ENCODE measurements at places on chromosomes 16 and 17.
A peak's percentile ranks its signal among the peaks of the same experiment; 100 is the strongest.

GRCh38 chr16:68076560-68076959, 8.6 kb upstream of the NFATC3 start:
- no peak for DNase-seq

DNA sequence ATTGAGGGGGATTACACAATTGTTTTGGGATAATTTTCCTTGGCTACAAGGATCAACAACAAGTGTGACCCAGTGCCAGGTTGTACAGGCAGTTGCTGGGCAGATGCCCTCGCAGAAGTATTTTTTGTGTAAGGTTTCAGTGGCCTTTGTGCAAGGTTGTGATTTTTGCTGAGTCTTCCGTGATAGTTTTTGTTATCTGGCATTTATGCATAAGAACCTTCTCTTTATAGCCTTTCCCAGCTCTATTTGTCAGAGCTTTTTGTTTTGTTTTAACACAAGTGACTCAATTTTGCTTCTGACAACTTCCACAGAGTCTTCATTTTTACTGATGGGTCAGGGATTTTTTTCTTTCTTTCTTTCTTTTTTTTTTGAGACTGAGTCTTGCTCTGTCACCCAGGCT, 6.7 kb upstream of the PRPSAP1 start:
- no peak for DNase-seq

GRCh38 chr17:55806745-55807495, 56.1 kb downstream of the PCTP start:
- DNase-seq: peak; percentile 57

DNA sequence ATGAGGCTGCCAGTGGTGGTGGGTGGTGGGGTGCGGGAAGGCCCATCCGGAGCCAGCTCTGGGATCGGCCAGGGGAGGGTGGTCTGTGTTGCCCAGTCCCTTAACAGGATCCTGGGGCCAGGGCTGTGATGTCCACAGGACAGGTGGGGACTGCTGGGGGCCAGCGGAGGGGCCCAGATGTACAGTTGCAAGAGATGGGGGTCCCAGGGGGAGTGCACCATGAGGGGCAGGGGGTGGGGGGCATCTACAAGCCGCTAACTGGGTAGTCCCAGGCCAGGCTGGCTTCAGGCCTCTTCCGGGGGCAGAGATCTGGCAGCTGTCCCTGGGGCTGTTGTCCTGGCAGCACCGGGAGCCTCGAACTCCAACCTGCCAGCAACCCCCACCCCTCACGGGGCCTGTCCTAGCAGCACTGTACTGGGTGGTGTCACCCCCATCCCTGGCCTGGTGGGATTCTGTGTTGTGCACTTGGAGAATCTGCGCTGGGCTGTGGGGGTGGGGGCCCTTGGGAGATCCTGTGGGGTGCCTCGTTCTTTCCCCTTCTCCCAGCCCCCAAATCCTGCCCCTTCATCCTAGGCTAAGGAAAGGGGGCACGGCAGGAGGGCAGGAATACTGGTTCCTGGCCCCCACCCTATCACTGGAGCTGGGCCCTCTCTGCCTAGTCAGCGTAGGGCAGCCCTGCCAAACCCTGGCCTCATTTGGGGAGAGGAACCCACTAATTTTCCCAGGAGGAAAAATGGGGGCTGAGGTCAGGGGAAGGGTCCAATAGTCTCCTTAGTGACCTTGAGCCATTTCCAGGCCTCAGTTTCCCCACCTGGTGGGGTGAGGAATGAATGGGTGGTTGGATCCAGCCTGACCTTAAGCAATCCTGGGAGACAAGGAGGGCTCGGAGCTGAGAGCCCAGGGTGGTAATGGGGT, 1.4 kb downstream of the MTSS2 start:
- DNase-seq: no peak

DNA sequence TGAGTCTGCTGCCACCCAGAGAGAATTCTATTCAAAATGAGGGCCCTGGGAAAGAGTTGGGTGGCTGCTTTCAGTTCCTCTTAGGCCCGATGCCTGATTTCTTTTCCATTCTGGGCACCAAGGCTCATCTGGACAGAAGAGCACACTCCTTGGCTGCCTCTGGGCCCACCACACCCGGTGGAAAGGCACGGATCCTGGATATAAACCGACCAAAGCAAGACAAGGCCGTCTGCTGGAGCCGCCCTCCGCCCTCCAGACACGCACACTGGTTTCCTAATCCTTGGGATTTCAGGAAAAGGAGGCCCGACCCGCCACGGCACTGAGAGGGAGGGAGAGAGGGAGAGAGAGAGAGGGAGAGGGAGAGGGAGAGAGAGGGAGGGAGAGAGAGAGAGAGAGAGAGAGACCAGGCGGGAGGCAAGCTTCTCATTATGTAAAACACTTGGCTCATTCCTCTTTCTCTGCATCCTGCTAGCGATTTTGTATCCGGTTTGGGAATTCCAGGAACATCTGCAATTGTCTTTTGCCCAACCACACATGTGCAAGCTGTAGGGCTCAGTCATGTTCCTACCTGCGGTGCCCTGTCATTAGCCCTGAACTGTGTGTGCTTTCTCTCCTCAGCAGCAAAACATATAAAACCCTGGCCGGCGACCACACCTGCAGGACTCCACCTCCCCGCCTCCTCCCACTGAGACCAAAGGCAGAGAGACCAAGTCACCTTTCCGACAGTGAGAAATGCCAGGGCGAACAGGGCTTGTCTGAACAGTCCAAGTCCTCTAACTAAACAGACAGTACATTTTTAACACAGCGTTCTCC, 347.2 kb downstream of the SOX9 start:
- DNase-seq: no peak

- peak; percentile 12 for DNase-seq
Measured at GRCh38 chr17:80036715-80037477, 454 bp downstream of the CCDC40 start.

- DNase-seq: no peak
Measured at GRCh38 chr17:37671824-37672547, 28.7 kb upstream of the DDX52 start.

- no peak for DNase-seq
Measured at GRCh38 chr17:4583782-4584100, 588 bp upstream of the SMTNL2 start.

GRCh38 chr17:71349908-71350600, 770.8 kb upstream of the SOX9 start:
- DNase-seq: no peak

DNA sequence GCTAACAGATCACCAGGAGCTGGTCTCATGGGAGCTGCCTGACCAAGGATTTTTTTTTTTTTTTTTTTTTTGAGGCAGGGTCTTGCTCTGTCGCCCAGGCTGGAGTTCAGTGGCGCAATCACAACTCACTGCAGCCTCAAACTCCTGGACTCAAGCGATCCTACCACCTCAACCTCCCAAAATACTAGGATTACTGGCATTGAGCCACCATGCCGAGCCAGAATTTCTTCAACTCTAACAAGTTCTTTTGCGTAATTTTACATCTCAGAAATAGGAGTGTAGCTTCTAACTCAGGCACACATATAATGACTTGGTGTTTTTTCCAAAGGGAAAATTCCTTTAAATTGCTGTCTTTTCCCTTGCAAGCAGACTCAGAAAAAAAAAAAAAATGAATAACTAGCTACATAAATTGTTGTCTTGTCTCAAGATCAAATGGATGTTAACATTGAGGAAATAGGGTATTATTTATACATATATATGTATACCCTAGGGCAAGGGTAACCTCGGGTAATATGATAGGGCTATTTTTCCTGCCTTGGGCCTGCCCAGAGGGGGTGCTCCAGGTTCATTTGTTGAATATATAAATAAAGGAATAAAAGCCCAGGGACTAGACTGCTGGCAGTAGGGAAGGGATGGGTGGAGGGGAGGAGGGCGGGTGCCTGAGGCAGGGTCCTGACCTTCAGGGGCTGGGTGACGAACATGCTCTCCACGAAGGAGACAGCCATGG, 42.8 kb upstream of the GCSH start:
- DNase-seq: no peak

DNA sequence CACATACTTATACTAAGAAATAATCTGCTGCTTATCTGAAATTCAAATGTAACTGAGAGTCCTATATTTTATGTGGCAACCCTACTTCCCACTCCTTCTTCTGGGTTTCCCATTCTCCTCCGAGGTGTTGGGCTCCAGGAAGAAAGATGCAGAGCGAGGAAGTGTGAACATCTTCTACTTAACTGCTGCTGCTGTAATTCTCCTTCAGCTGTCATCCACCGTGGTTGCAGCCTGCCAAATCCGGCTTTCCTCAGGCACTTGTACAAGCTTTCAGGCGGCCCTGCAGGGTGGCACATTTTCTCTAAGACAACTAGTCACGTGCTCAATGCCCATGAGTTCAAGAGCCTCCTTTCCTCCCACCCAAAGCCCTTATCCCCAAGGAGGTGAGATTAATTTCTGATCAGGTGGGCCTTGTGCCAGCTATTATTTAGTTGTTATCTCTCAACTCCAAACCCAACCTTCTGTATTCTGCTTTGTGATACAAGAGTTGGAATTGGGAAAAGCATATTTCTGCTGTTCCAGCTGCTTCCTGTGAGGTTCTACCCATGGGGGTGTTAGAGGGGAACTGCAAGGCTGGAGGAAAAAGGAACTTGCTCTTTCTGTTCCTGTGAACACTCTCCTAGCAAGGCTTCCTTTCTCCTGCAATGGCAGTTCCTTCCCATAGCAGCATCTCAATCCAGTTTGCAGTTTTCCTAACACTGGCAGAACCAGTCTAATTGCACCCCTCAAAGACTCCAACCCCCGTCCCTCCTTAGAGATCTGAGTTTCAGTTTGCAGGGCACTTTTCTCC, 67.6 kb upstream of the RBBP6 start:
- DNase-seq: no peak

- DNase-seq: no peak
Measured at GRCh38 chr17:47993964-47994363, 23.1 kb downstream of the CDK5RAP3 start.

DNA sequence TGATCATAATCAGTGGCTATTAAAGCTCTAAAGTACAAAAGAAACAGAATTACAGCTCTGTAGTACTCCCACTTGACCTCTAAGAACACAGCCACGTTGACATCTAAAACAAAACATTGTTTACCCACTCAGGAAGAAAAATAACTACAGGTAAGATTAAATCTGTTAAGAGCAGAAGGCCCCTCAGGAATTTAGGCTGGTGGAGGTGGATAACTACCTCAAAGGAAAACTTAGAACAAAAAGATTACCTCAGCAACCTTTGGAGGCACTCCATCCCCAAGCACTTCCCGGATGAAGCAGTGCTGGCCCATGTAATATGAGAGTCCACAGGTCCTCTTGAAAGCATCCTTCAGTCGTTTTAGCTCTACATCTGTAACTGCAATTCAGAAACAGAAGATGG, 46.7 kb downstream of the USP32 start:
- DNase-seq: no peak

- DNase-seq: no peak
Measured at GRCh38 chr17:50963139-50963538, 97.0 kb upstream of the TOB1 start.

DNA sequence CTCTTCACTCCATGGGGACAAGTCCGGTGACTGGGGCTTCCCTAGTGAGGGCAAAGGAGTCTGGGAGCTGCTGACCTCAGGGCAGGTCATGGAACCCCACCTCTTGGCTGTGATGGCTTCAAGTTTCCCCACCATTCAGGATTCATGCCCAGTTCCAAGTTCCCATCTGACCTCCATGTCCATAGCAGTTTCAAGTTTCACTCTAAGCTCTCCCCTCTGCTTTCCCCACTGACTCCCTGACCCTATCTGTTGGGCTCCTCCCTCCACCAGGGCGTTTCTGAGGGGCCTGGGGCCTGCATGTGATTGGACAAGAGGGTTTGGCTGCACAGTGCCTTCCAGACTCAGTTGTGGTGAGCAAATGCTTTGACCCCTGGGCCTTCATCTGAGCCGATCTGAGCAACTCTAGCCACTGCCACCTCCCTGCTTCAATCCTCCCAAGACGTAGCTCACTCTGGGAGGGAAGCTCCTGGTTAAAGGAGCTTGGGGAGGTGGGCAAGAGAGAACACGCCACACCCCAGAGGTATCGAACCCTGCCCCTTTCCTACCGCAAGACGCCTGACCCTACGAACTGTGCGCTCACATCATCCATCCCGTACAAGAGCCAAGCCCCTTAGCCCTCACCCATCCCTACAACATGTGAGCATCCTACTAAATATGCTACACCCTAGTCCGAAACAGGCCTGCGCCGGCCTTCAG, 8.3 kb downstream of the ZNF629 start:
- no peak for DNase-seq

DNA sequence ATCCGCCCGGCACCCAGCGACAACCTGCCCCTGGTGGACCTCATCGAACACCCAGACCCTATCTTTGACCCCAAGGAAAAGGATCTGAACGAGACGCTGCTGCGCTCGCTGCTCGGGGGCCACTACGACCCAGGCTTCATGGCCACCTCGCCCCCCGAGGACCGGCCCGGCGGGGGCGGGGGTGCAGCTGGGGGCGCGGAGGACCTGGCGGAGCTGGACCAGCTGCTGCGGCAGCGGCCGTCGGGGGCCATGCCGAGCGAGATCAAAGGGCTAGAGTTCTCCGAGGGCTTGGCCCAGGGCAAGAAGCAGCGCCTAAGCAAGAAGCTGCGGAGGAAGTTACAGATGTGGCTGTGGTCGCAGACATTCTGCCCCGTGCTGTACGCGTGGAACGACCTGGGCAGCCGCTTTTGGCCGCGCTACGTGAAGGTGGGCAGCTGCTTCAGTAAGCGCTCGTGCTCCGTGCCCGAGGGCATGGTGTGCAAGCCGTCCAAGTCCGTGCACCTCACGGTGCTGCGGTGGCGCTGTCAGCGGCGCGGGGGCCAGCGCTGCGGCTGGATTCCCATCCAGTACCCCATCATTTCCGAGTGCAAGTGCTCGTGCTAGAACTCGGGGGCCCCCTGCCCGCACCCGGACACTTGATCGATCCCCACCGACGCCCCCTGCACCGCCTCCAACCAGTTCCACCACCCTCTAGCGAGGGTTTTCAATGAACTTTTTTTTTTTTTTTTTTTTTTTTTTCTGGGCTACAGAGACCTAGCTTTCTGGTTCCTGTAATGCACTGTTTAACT, 1.0 kb downstream of the NOG start:
- DNase-seq: peak; percentile 17

DNA sequence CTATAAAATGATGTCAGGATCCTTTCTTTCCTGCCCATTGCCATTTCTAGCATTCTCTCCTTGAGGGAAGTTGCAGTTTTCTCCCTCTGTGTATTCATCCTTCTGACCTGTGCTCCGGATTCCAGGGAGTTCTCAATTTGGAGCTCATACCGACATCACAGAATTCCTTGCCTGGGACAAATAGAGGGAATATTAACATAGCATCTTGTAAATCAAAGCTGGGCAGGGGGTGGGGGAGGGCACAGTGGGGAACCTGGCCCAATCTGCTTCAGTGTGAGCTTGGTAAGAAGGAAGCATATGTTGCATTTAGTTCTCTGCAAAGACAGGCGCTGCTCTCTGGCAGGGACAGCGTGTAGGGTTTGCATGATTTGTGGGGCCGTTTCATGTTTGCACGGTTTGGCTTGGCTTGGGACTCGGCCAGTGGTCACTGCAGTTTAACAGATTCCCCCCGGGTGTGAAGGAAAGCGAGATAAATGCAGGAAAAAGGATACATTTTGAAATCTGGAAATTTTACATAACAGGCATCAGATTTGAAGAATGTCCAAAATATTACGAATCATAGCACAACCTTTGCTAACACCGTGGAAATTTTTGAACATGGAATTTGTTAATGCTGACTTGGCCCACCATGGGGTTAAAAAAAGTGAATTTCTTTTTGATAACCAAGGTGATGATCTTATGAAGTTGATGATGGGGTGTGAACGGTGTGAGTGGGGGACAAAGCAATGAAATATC, 178.0 kb downstream of the WWOX start:
- no peak for DNase-seq

- DNase-seq: no peak
Measured at GRCh38 chr16:55835581-55835980, 2.7 kb upstream of the CES1 start.

GRCh38 chr17:68356520-68356919, 65.2 kb downstream of the ARSG start:
- peak; percentile 94 for DNase-seq

GRCh38 chr17:49969134-49969759, at the start of gene DLX4:
TSS of gene DLX4 (plus strand) at chr17:49969190. CDS start at chr17:49969469, 279 bp downstream.
- DNase-seq: no peak
